ENCODE measurements at places on chromosomes 5 and 9.

DNA sequence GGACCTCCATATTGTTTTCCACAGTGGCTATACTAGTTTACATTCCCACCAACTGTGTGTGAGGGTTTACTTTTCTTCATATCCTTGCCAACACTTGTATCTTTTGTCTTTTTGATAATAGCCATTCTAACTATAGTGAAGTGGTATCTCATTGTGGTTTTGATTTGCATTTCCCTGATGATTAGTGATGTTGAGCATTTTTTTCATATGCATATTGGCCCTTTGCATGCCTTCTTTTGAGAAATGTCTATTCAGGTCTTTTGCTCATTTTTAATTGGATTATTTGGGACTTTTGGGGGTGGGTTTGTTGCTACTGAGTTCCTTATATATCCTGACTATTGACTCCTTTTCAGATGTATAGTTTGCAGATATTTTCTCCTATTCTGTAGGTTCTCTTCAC, 44.4 kb downstream of the FEM1C start:
- DNase-seq = no peak

DNA sequence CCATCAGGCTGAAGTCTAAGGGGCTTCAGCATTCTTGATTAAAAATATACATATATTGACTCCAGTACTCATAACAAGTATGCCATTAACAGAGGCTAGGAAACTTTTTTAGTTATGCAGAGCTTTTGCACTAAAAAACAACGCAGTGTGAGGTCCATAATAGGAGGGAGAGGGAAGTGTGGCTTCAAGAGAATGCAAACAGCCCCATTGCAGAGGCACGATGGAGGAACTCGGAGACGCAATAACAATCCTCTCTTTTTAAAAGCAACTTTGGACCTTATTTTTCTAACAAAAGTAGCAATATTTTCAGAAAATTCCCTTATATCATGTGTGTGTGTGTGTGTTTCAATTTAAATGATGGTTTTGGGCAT, 150.0 kb upstream of the PTCH1 start:
- DNase-seq = no peak

GRCh38 chr5:126540631-126541030, 54.4 kb downstream of the ALDH7A1 start:
- DNase-seq = no peak

DNA sequence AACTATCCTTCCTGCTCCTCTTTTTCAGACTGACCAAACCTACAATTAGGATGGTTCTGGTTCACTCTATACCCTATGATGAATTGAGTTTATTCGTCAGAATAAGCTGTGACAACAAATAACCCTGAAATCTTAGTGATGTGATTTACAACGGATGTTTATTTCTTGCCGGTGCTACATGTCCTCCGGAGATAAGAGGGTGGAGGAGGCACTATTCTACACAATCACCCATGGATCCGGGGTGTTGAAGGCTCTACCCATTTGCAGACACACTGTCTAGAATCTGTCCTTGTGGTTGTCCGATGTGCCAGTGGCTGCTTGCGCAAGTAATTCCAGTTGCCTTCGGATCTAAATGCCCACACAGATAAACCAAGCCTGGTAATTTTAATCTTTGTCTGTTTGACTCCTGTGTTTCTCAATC, 44.7 kb downstream of the CDC14B start:
- no peak for DNase-seq

DNA sequence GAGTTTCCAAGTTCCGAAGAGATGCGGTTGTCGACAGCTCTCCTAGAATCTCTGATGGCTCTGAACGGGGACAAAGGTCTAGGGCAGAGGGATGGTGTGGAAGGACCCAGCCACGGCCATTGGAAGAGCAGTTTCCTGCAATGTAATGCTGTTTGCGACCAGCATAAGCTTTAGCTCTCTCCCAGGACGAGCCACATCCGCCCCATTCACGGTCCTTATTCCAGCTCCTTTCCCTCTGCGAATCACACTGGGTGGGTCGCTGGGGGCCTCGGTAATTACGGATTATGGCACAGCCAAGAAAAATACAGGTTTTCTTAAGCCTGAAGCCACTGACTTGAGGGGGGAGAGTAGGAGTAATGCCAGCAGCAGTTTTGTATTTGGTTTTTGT, 22.7 kb downstream of the ANXA2R start:
- no peak for DNase-seq

DNA sequence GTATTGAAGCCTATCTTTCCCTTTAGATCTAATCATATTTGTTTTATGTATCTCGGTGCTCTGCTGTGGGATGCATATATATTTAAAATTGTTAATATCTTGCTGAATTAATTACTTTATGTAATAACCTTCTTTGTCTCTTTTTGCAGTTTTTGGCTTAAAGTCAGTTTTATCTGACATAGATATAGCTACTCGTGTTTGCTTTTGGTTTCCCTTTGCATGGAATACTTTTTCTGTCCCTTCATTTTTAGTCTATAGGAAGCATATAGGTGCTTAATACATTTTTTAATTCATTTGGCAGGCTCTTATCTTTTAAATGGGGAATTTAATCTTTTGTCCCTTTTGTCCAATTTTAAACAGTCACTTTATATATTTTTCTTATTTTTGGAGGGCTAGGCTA, 360.6 kb upstream of the PRR16 start:
- DNase-seq = no peak

GRCh38 chr5:154371687-154372086, 74.1 kb upstream of the SAP30L start:
- no peak for DNase-seq

DNA sequence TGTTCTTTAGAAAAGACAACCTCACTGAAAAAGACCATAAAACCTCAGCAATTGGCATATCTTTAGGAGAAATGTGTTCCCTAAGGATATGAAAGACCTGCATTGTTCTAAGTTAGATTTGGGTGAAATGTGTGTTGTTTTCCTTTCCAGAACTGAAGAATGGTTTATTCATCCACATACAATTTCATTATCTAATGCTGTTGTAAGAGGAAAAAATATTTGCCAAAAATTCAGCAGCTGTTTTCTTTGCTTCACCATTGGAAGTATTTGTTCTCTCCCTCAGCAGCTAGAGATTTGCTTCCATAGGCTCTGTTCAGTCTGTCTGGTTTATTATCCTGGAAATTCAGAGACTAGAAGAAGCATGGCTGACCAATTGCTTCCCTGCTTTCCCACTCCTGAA, 150.9 kb downstream of the ISOC1 start:
- DNase-seq = no peak

- no peak for DNase-seq
These were observed 32.2 kb upstream of the TNFAIP8 start for GRCh38 chr5:119323601-119324000.

DNA sequence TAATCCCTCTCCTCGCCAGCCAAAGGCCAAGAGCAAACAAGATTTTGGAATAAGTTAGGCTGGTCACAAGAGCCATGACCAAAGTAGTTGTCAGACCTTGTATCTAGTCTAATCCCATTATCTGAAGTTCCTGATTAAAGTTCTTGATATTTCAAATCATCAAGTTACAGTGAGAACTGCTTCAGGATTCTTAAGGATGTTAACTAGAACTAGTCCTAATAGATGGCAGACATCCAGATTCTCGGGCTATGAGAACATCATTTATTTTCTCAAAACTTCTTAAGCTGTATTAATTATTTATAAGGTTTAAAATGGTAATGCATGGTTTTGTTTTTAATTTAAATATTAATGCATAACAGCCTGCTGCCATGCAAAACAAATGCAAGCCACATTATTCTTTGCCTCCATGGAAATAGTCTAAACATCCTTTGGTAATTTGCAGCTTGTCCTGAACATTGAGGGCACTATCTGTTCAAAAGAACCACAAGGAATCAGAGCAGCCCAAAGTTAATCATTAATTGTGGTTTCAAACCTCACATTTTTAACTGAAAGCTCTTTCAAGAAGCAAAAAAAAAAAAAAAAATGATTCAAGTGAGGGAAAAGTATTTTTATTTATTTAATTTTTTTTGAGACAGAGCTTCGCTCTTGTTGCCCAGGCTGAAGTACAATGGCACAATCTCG, 95.1 kb downstream of the TTC39B start:
- DNase-seq = no peak

- no peak for DNase-seq
These were observed 196.4 kb downstream of the TRPM3 start for GRCh38 chr9:70924895-70925547.

GRCh38 chr5:132237141-132237540, 9.5 kb upstream of the P4HA2 start:
- no peak for DNase-seq

GRCh38 chr9:38292480-38292879, 100.0 kb upstream of the ALDH1B1 start:
- DNase-seq = no peak

DNA sequence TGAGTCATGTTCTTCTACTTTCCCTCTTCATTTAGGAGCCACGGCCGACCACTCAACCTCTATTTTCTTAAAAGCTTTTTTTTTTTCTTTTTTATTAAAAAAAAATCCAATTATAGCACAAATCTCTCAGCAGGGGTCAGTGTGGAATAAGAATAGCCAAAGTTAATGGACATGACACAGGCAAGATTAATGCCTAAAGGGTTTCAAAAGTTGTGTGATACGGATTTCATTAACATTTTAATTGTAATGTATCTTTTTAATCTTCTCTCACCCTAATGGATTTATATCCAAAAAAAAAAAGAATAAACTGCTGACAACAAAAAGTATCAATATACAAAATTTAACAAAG, 5.4 kb downstream of the NACC2 start:
- DNase-seq = no peak

GRCh38 chr9:87732756-87733155, 6.8 kb downstream of the CTSL start:
- DNase-seq = no peak

DNA sequence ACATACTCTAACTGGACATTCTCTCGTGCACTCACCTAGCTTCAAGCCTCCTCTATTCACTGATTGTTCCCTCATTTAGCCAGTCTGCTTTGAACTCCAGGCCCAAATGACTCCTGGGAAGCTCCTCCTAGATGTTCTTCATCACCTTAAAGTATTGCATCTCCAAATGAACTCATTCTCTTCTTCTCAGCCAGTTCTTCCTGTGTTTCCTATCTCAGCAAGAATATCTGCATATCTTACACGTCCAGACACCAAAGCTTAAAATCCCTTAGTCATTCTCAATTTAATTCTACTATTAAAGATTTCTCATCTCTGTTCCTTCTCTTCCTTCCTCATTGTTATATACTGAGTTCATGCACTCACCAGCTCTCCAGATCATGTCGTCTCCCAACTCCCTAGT, 118.6 kb upstream of the DAB2 start:
- no peak for DNase-seq

GRCh38 chr5:60776343-60776742, 67.7 kb downstream of the ELOVL7 start:
- DNase-seq = no peak

GRCh38 chr9:131701436-131701781, 38.5 kb downstream of the RAPGEF1 start:
- no peak for DNase-seq

DNA sequence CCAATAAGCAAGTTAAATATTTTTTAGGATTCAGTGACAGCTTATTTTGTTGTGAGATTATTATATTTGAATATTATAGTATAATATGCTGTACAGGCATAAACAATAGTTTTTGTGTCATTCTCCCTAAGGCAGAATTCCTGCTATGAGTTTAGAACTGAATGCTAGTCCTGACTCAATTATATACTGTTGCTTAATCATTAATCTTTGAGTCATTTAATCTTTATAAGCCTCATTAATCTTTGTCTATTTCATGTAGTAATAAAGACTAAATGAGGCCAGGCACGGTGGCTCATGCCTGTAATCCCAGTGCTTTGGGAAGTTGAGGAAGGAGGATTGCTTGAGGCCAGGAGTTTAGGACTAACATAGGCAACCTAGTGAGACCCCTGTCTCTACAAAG, 3.6 kb upstream of the DCP2 start:
- DNase-seq = no peak

DNA sequence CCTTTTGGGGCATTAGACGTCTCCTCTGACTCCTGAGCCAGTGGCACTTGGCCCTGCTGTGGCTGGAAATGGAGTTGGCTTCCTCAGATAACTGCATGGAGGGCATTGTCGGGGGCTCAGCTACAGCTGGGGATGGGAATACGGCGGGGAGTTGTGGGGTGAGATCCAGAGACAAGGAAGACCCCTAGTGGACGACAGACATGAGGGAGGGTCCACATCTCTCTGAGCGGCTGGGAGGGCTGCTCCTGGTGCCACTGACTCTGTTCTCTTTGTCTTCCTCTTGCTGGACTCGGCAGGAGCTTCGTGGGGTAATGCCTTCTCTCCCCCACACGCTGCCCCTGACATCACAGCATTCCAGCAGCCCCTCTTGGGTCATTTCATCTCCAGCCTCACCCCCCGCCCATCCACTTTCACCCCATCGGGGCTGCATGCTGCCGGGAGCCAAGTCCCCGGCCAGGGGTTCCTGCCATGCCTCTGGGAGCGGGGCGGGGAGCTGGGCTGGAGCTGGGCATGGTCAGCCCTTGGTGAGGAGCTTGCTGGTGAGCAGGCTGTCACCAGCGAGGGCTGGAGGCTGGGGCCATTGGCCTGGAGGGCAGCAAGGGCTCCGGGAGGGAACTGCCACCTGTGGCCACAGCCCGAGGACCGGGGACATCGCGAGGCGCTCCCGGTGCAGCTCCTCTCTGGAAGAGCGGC, 172.3 kb downstream of the CACNA1B start:
- DNase-seq = no peak

GRCh38 chr9:132641216-132641615, 28.6 kb downstream of the DDX31 start:
- DNase-seq = no peak

DNA sequence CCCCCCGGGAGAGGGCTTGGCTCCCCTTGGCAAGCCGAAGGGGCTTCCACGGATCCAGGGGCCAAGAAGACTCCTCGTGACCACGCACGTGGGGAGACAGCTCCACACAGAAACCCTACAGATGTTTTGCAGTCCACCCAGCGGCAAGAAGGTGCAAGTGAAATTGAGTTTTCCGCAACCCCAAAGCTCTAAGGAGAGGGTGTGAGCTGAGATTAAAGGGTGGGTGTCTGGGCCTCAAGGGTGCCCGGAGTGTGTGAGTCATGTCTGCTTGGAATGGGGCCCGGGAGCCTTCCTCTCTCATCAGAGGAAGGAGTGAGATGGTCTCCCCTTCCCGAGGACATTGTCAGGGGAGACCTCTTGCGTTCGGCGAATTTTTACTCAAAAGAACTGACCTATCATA, 79.1 kb downstream of the OLFM1 start:
- no peak for DNase-seq

DNA sequence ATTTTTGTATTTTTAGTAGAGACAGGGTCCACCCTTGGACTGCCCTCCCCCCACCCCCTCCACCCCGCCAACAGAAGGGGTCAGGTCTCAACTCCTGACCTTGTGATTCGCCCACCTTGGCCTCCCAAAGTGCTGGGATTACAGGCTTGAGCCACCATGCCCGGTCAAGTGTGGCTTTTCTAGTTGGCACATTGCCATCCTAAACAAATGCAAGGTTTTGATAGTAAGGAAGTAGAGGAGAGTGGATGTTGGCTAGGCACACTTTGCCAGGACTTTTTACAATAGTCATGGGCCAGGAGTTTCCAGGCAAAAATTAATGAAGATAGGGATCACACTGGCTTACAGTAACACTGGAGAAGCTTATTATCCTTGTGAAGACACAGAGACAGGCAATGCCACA, 62.4 kb downstream of the GALNT12 start:
- no peak for DNase-seq

- no peak for DNase-seq
These were observed 109.6 kb upstream of the PTCH1 start for GRCh38 chr9:95626341-95626740.

GRCh38 chr5:180804129-180804618, 1.6 kb upstream of the MGAT1 start:
- DNase-seq = no peak

- no peak for DNase-seq
These were observed 696.8 kb downstream of the SEMA5A start for GRCh38 chr5:8848997-8849594.

GRCh38 chr9:4689687-4690104, 10.3 kb downstream of the CDC37L1 start:
- no peak for DNase-seq

Measured in activated CD4-positive, alpha-beta T cell treated with anti-CD3 and anti-CD28 coated beads for 4 hours (primary cell).